ENCODE measurements at places on chromosomes 11 and 22.

- no peak for DNase-seq
These were observed 6.5 kb downstream of the PI4KA start for GRCh38 chr22:20852076-20852475.

DNA sequence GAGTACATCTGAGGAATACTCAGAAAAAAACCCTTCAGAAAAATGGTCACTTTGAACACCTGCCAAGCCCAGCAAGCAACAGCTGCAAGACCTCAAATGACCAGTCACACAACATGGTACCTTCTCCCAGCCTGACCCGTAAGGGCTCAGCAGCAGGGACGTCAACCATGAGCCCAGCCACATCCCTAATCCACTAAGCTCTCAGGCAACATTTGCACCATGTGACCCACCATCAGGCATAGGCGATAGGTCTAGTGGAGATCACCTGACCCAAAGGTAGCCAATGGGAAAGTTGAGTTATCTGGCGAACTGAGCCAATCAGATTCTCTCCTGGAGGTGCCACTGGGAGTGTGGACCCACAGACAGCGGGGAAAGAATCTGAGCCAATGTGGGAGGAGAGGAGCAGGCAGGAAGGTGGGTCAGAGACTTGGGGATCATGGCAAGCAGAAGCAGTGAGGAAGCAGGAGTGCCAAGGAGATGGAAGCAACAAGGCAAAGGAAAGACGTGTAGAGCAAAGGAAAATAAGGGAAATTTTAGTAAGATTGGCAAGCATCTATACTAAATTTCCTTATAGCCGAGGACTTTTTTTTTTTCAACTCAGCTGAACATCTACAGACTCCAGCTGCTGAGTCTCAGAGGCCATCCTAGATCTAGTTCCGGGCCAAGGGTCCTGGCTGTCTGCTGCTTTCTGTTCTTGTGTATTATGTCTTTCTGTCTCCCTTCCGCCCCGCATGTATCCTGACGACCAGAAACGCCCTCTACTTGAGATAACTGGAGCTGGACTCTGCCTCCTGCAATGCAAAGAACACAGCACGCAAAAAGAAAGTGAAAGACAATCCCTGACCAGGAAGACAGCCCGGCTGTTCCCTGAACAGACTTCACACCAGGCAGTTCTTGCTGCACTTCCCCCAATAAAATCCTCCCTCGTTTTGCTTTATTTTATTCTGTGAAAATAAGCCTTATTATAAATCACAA is 11.0 kb upstream of the PLAAT2 start:
- peak; percentile 89 for DNase-seq

- DNase-seq: no peak
These were observed 26.7 kb downstream of the CD44 start for GRCh38 chr11:35165423-35166368.

DNA sequence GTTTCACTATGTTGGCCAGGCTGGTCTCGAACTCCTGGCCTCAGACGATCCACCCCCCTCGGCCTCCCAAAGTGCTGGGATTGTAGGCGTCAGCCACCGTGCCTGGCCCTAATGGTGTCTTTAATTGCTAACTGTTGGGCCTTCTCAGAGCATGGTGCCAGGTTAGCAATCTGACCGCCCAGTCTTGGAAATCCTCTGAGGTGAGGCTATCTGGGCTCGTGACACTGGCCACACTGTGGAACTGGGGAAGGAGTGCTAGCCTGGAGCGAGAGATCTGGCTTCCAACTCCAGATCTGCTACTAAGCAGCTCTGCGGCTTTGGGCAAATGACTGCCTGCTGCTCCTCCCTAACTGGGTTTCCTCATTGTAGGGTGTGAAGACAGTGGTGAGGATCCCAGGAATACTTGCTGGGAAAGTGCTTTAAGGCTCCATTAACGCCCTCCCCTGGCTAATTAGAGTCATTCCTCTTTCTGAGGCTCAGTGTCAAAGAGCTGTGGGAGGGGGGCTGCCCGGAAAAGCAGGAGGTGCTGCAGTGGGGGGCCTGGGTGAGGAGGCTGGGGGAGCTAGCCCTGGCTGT is 35.4 kb downstream of the CHRDL2 start:
- DNase-seq: no peak

GRCh38 chr11:76654298-76654851 is 16.2 kb downstream of the LRRC32 start:
- DNase-seq: no peak

All from suppressor macrophage treated with lipopolysaccharide for 4 hours (primary cell).